ENCODE measurements at places on chromosomes 1 and 21.

DNA sequence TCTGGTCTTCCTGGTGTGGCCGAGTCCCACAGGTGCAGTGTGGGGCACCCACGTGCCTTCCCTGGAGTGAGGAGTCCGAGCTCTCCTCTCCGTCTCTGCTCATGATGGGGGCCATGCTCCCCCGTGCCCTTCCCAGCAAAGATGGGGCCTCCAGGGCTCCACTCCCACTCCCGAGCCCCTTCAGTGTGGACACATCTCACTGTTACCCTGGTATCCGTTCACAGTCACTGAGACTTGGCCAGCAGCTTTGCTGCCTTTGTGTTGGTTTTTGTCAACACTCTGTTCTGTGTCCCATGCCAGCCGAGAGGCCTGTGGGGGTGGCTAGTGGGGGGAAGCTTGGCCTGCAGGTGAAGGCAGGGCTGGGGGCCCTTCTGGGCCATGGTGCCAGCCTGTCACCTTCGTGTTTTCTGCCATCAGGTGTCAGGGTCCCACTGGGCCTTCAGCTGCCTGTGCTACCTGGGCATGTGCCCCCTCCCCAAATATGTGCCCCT, 46.9 kb upstream of the POFUT2 start:
- DNase-seq: no peak

- DNase-seq: no peak
These were observed 23.0 kb downstream of the KNCN start for GRCh38 chr1:46528297-46528955.

DNA sequence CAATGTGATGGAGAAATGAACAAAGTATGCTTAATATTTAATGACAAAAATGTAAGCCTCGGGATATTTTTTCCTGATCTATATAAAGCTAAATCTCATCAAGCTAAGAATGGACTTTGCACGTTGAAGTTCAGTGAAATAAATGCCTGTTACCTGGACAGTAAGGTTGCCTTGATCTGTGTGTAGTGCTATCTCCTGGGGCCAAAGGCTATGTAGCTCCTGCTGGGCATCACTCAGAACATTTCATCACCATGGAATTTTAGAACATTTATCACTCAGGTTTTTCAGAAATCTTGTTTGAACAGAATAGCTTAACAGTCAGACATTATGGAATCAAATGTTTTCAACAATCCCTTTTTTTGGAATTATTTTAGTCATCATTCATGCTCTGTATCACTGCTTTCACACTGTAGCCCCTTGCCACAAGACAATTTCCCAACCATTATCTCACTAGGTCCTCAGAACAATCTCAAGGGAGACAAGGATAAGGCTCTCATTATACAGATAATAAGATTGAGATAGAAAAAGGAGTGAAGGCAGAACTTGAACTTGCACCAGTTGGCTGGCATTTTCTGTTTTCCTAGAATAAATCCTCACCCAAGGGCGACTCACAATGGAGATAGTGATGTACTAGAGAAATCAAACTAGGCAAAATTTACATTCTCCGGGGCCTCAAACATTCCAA, 3.7 kb downstream of the OR10J1 start:
- DNase-seq: no peak

- DNase-seq: no peak
These were observed 200.6 kb downstream of the GRIK1 start for GRCh38 chr21:29739176-29739575.

Data from transverse colon (tissue), 4 donors.